ENCODE measurements at places on chromosomes 12 and 14.

- no peak for DNase-seq
These were observed 17.9 kb upstream of the DHRS7 start for GRCh38 chr14:60183138-60183537.

- DNase-seq = peak; percentile 21
These were observed 82.6 kb upstream of the TRAF3 start for GRCh38 chr14:102694530-102695166.

- no peak for DNase-seq
These were observed 22.6 kb downstream of the ACADS start for GRCh38 chr12:120748242-120748641.

GRCh38 chr14:100764471-100765115 lies 37.9 kb downstream of the DLK1 start:
- no peak for DNase-seq

- no peak for DNase-seq
These were observed 43.1 kb downstream of the SOX5 start for GRCh38 chr12:23906329-23906728.

GRCh38 chr14:31009836-31010574 lies 15.4 kb upstream of the AP4S1 start:
- no peak for DNase-seq

Measured in stimulated activated CD4-positive, alpha-beta T cell treated with anti-CD3 and anti-CD28 coated beads, Interleukin-1b, Interleukin-23, amount 100 ng/mL, for 1 hour (primary cell).